ENCODE measurements at places on chromosomes 5 and 9.

- no peak for DNase-seq
These were observed 7.0 kb downstream of the ADAMTS13 start for GRCh38 chr9:133429214-133429613.

DNA sequence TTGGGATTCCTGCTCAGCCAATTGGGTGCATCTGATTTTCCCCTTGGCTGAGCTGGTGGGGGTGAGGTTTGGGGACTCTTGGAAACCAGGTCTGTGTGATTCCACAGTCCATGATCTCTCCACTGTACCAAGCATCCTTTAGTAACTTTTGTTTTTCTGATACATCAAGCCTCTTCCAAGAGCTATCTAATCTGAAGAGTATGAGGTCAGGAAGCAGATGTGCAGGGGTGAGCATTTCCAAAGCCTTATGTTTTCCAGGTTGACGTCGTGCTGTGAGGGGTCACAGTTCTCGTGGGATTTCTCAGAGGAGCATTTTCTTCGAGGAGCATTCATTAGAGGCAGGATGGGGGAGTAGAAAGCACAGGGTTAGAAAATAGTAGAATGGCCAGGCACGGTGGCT is 95.3 kb downstream of the KLF4 start:
- DNase-seq = no peak

GRCh38 chr9:110440796-110441195 is 103.1 kb upstream of the TXNDC8 start:
- no peak for DNase-seq

DNA sequence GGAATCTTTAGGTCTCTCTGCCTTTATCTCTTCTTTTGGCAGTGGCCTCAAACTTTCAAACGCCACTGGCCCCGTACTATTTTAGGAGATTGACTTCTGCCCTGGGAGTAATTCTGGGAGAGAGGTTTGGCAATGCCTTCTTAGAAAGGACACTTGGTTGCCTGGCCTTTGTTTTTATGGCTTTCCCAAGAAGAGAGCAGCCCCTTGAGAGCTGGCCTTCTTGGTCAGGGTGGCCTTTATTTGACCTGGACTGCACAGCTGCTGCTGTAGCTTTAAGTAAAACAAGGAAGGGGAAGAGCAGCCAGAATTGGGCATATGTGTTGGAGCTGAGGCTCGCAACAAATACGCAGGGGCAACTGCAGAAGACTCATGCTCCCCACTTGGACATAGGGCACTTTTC is 60.8 kb downstream of the PTPN3 start:
- no peak for DNase-seq

DNA sequence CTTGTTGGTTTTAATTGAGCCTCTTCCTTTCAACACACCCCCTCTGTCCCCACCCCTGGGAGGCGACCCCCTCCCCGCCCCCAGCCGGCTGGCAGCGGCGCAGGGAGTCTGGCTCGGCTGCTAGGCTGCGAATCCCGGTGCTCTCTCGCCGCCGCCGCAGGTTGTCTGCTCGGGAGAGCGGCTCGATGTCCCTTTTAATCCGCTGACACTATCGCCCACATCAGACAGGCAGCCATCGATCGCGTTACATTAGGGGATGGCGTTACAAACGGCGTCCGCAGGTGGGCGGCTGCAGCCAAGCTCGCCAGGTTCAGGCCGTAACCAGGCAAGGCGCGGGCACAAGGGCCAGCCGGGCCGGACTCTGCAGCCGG is 1.3 kb downstream of the NR2F1-AS1 start:
- no peak for DNase-seq

GRCh38 chr9:109498195-109499092 is at the start of gene PTPN3:
Gene PTPN3 (minus strand): TSS chr9:109498307. CDS start chr9:109463434, 34,873 bp downstream.
- no peak for DNase-seq

- DNase-seq = no peak
These were observed 719.4 kb downstream of the MAT2B start for GRCh38 chr5:164224772-164225171.

- DNase-seq = no peak
These were observed 299.9 kb upstream of the MSX2 start for GRCh38 chr5:174424219-174425053.

DNA sequence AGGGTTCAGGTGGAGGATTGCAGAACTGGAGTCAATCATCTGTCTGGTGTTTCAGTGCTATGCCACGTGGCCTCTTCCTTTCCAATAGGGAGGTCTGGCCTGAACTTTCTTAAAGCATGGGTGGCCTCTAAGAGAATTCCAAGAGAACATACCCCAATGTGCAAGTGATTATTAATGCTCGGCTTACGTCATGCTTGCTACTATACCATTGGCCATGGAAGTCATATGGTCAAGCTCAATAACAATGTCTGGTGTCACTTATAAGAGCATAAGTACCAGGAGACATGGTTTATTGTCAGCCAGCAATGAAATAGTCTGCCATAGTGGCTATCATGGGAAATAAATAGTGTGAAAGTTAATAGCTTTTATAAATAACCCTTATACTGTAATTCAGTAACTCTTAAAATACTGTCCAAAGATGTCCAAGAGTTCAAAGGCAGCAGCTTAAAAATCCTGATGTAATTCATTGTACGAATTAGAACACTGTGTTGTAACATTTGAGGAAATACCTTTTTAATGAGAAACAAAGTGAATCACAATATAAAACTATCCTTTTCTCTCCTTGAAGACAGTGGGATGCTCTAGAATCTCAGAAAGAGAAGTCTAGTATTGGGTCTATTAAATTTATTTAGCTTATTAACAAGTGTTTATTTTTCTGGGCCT is 355.4 kb upstream of the PRR16 start:
- no peak for DNase-seq

GRCh38 chr5:157280927-157281326 is 15.0 kb downstream of the CYFIP2 start:
- no peak for DNase-seq

DNA sequence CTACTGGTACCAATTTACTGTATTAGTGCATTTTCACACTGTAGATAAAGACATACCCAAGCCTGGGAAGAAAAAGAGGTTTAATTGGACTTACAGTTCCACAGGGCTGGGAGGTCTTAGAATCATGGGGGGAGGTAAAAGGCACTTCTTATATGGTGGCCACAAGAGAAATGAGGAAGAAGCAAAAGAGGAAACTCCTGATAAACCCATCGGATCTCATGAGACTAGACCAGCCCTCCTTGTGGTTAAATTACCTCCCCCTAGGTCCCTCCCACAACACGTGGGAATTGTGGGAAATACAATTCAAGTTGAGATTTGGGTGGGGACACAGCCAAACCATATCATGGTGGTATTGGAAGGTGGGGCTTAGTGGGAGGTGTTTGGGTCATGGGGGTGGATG is 56.5 kb upstream of the SPDL1 start:
- no peak for DNase-seq

- DNase-seq = no peak
These were observed 203.9 kb downstream of the FBN2 start for GRCh38 chr5:128334010-128334716.

DNA sequence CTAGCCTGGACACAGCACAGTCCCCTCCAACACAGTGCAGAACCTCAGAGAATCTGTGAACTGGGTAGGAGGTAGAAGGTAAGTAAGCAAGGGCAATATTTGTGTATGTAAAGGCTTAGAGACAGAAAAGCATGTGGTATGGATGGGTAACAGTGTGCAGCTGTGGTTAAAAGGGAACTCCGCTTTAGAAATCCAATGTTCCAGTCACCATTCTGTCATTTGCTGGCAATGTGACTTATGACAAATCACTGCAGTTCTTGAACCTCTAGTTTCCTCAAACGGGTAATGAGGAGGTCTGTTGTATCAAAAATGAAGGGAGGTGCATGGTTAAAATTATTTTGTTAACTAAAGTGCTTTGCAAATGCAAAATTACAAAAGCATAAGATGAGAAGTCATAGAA is 125.5 kb upstream of the IFNE start:
- no peak for DNase-seq

- no peak for DNase-seq
These were observed 22.6 kb downstream of the PLAC8L1 start for GRCh38 chr5:146082798-146083197.

- DNase-seq = no peak
These were observed 100.6 kb downstream of the LHFPL2 start for GRCh38 chr5:78547731-78548615.

GRCh38 chr5:96329289-96329688 is 103.8 kb downstream of the PCSK1 start:
- DNase-seq = no peak

DNA sequence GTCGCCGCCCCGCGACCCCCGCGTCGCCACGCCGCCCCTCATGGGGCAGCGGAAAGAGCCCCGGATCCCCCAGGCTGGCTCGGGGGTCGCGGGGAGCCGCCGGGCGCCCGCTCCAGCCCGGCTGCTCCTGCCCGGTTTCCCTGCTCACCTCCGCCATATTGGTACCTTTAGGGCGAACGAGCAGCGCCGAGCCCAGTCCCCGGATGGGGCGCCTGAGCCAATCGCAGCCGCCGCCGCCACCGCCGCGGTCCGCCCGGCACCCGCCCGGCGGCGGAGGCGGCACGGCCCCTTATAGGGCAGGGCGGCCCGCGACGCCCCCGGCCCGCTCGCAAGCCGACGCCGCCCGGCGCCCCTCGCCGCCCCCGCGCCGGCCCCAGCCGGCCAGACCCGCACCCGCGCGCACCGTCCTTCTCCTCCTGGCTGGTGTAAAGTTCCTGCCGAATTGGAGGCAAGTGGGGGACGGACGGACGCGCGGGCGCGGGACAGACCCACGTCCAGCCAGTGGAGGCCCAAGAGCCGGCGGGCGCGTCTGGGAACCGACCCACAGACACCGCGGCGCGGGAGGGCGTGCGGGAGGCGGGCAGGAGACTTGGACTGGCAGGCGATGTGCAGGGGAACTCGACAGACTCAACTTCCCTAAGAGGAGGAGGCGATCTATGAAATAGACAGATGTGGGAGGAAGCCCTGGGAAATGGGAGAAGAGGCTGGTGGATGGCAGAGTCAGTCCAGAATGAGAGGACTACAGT is at the start of gene MIER3:
Gene MIER3, minus strand, starts transcription at position 178 of the 746 bp plus-strand sequence. Its CDS starts 21 bp downstream, at position 157.
- DNase-seq = no peak

- DNase-seq = peak; percentile 92
These were observed 170.3 kb upstream of the PUM3 start for GRCh38 chr9:3014178-3014577.

- DNase-seq = no peak
These were observed 252.8 kb downstream of the FBXL7 start for GRCh38 chr5:15752663-15753285.

DNA sequence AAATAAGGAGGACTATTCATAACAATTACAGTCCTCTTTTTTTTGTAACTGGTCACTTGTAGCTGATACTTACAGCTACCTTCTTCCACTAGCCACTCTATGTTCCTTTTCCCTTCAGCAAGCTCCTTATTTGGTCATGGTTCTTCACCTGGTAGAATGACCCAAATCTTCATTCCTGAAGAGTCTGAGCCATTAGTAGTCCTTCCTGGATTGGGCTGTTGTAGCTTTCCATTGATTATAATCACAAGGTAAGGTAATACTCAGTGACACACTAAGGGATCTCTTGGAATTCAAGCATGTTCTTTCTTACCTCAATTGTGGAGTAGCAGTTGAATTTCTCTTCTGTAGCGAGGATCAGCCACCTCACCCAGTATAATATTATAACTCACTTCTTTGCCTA is 25.5 kb upstream of the ITGA2 start:
- no peak for DNase-seq

- DNase-seq = no peak
These were observed 12.8 kb downstream of the FAM81B start for GRCh38 chr5:95403996-95404395.
